ENCODE measurements at places on chromosomes 5 and 9.

DNA sequence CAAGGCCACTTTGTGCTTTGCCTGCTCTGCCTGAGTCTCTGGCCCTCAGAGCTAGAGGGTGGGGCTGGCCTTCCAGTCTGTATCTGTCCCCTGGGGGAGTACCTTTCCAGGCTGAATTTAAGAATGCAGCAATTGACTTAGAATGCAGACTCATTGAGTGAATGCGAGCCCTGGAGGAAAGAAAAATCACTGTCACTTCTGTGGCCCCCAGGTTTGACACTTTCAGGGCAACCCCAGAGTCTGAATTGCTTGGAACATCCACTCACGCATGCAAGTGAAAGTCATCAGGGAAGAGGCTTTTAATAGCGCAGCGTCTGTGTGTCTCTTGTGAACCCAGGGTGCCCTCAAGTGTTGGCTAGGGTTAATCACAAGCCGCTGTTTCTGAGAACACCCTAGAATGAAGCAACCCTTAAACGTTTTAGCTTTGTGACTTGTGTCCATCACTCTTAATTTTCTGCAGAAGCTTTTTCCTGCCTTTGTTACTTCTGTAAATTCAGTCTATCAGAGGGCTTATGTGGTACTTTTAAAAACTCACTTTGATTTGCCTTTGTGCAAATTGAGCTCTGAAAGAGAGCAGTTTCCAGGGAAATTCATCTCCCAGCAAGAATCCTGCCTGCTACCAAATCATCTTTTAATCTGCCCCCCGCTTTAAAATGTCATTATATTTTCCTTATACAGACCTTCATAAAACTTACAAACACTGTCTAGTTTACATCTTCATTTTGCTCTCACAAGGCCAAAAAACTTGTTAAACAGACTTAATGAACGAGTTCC lies 146.8 kb upstream of the IQGAP2 start:
- peak; percentile 62 for DNase-seq

- no peak for DNase-seq
Observed at GRCh38 chr9:95724253-95724991, 151.1 kb upstream of the ERCC6L2 start.

- no peak for DNase-seq
Observed at GRCh38 chr9:19087106-19088000, 15.4 kb downstream of the HAUS6 start.

DNA sequence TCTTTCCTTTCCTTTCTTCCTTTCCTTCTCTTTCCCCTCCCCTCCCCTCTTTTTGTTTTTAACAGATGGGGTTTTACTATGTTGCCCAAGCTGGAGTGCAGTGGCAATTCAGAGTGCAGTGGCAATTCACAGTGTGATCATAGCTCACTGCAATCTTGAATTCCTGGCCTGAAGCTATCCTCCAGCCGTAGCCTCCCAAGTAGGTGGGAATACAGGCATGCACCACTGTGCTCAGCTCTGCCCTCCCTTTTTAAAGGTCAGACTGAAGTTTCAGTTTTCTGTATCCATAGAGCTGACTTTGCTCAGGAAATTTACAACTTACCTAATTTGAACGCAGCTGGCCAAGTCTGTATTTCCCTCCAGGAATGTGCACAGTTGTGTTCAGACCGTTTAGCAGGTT lies 696 bp downstream of the CCL28 start:
- DNase-seq = no peak

GRCh38 chr9:69900406-69900805 lies 79.8 kb downstream of the CFAP95 start:
- no peak for DNase-seq

DNA sequence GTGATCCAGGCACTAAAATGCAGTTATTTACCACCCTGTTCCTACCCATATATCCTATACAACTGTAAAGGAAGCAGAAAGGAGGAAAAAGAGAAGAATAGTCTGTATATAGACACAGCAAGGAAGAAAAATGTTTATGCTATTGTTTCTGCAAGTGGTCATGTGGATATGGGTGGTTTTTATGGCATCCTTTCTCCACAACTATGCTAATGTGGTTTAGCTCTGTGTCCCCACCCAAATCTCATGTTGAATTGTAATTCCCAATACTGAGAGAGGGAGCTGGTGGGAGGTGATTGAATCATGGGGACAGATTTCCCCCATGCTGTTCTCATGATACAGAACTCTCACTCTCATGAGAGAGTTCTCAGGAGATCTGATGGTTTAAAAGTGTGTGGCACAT lies 439.8 kb downstream of the ZSWIM6 start:
- no peak for DNase-seq

DNA sequence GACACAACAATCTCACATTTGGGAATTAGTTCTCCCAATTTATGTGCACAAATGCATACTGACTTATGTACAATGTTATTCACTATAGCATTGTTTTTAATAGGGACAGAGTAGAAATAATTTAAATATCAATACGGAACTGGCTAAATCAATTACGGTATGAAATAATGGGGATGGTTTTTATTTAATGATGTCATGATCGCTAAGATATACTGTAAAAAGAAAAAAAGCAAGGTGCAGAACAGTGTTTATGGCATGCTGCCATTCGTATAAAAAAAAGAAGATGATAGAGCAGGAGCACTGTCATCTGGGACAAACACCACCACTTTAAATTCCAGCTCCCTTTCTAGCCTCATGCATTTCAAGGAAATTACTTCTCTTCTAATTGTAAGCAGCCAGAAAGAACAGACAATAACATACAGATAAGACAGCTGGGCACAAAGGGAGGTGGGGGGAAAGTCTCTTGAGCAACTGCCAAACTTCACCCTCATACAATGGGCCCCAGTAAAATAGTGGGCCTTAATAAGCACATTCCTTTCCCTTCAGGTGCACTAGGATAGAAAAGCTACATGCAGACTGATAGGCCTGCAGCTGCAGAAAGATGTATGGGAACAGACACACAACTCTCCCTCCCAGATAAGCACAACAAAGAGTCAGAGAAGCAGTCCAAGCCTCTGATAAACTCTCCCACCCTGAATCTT lies 8.4 kb downstream of the SREK1IP1 start:
- no peak for DNase-seq

- peak; percentile 92 for DNase-seq
Observed at GRCh38 chr5:472656-473550, 29.9 kb downstream of the EXOC3 start.

- no peak for DNase-seq
Observed at GRCh38 chr5:132505641-132506040, 15.1 kb upstream of the IRF1 start.

GRCh38 chr9:106632621-106633020 lies 230.3 kb upstream of the ZNF462 start:
- no peak for DNase-seq

GRCh38 chr5:126521130-126521529 lies 73.9 kb downstream of the ALDH7A1 start:
- no peak for DNase-seq

DNA sequence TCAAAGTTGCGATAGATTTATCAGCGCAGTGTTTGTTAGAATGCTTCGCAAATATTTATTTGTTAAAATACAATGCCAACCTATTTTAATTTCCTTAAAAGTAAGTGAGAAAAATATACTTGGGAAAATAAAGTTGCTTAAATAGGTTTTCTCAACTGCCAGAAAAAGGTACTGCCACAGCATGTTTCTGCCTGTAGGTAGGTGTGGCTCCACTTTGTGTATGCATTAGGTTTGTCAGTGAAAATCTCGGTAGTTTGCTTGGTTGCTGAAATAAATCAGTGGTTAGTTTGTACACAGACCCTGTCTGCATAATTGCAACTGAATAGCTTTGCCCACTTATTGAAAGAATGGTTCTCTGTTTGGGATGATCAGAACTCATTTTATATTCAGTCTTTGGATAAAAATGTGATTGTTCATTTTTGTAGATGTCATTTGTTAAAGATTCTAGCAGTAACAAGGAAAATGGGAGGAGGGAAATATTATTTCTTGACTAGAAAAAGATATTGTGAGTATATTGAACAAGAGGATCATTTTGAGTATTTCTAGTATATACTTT lies 25.7 kb downstream of the C9orf85 start:
- no peak for DNase-seq

DNA sequence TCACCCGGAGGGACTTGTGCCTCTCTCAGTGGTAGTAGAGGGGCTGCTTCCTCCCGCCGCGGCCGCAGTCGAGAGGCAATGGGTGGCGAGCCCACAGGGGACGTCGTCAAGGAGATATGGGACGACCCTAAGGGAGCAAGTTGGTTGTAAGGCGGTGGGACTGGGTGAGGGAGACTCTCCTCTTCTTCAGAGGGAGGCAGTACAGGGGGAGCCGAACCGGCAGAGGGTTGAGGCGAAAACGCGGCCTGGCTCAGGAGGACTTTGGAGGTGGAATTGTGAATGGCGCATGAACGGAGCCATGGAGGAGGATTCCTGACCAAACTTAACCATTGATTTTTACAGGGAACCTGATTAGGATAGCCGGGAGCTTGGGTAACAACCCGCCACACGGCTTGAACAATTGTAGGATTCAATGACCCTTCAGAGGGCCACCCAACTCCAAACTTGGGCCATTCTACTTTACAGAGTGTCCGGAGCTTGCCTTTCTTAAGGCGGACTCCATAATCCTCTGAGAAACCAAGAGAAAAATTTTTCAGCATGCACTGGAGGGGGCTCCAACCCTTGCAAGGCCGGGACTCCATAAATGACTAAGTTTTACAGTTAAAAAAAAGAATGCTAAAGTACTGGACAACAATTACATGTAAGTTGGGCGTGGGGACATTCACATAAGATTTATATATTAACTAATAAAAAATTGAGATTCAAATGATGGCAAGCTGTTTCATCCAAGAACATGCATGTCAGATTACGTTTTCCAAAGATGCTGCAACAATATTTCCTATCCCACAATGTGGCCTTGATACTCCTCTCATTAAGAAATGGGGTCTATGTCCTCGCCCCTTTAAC lies 19.4 kb upstream of the RHOBTB3 start:
- no peak for DNase-seq

- no peak for DNase-seq
Observed at GRCh38 chr5:170633235-170634081, 129.6 kb downstream of the KCNIP1 start.

- DNase-seq = no peak
Observed at GRCh38 chr5:2417301-2417700, 334.2 kb downstream of the IRX2 start.

Measured in NCI-H774 (cell line).